ENCODE measurements at places on chromosomes 3 and 15.

DNA sequence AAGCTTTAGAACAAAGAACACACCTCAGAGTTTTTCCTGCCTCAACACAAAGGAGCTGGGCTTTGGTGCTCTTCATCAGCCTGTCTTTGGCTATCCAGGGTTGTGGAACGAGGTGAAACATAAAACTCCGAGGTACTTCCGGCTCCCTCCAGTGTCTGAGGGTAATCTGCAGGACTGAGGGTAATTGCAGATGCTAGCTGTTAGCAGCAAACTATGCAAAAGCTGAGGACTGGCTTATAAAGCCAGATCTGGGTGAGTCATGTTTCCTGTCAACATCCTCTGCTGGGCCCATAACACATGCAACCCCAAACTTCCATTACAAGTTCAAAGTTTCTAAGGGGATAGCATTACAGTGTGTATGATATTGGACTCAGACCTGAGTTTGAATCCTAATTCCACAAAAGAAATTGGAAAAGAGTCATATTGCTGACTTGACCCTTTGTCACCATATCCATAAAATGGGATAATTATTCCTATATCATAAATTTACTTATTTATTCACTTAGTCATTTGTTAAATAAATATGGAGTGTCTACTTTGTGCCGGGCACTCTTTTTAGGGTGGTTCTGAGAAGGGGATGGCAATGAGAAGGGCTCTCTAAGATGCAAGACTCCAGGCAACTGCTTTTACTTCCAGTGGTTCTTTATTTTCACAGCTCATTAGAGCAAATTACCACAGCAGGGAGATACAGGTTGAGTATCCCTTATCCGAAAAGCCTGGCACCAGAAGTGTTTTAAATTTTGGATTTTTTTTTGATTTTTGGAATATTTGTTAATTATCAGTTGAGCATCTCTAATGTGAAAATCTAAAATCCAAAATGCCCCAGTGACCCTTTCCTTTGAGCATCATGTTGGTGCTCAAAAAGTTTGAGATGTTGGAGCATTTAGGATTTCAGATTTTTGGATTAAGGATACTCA lies 9.5 kb upstream of the TRIM69 start:
- DNase-seq, result no peak

- no peak for DNase-seq
These were observed 37.8 kb upstream of the ATP10A start for GRCh38 chr15:25900901-25901300.

DNA sequence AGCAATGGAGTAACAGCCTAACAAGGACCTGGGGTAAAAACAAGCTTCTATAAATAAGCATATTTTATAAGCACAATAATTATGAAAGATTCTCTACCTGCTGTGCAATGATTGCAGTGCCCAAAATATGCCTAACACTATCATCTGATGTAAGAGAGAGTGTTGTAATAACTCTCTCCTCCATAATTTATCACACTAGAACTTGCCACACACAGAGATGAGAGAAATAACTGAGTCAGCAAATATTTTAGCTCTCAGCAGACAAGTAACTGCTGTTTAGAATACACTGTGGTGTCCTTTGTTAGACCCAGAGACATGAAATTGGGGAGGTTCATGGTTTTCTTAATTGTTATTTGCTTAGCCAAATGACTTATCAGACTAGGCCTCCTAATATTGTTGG lies 105.3 kb upstream of the ACP3 start:
- no peak for DNase-seq

- no peak for DNase-seq
These were observed 2.7 kb upstream of the TPM1 start for GRCh38 chr15:63039811-63040210.

DNA sequence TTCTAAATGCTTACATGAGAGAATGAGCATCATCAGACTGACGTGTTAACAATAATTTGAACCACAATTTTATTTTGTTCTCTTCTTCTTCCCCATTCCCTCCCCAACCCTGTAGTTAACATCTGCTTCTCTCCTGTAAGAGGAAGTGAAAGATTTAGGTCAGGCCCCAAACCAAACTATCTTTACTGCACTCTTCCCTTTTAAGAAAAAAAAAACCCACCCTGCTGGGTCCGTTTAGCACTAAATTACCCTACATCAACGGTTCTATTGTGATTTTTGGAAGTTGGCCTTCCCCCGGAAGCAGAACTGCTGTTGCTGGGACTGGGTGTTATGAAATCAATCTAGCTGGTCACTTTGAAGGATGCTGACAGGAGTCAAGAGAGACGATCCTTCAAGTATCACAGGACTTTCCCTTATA lies 49.4 kb downstream of the NFKBIZ start:
- no peak for DNase-seq
